ENCODE measurements at places on chromosomes 11 and 22. TPM values are rescaled to one million over a fixed set of nuclear protein-coding genes. Genes with fewer than 3 reads are reported as not detected.
A peak's percentile ranks its signal among the peaks of the same experiment; 100 is the strongest.

ZP1 gene
- polyA plus RNA-seq = 0.67 TPM

KRTAP5-4 gene
- not detected for polyA plus RNA-seq

NUDT8 gene
- 1.3 TPM for polyA plus RNA-seq

GPR83 gene
- polyA plus RNA-seq = 0.04 TPM

BAIAP2L2 gene
- polyA plus RNA-seq = 1.2 TPM

DLG2 gene
- polyA plus RNA-seq = 0.31 TPM

PNPLA5 gene
- polyA plus RNA-seq = not detected

TH gene
- polyA plus RNA-seq = not detected

KLHL35 gene
- 1.7 TPM for polyA plus RNA-seq

TRPM5 gene
- not detected for polyA plus RNA-seq

FAM227A gene
- polyA plus RNA-seq = 1.0 TPM

KRTAP5-7 gene
- not detected for polyA plus RNA-seq

SLC5A1 gene
- not detected for polyA plus RNA-seq

DNA sequence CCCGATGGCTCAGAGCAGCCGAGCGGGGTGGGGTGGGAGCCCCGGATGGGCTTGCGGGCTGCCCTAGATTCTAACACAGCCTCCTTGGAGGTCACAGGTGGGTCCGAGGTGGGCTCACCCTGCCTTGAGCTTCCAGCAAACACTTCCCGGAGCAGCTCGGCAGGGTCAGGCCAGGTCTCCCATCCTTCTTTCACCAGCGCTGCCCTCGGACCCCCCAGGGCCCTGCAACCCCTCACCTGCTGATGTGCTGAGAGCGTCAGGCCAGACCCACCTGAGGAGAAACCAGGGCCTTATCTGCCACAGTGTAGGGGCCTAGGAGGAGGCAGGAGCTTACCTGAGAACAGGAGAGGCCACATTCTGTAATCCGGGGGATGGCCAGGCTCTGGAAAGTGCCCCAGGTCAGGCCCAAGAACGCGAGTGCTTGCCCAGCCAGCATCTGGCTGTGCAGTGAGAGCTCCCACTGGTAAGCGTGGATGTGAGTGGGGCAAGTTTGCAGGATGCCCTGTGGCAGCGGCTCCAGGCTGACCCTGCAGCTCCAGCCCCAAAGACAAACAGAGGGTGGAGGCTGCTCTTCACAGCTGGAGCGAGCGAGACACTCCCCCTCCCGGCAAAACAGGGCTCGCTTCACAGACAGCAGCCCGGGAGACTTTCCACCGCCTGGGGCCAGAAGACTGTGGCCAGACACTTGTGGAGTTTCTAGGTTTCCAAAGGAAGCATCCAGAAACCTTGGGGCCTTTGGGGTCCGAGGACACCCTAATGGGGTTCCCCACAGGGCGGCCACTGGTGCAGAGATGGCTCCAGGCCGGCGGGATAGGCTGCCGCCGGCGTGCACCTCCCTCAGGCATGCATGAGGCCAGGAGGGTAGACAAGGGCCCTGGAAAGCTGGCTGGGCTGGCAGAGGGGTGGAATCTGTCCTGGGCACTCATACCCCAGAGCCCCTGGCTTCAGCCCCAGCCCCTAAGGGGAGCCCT is at the start of gene IL17REL:
Gene IL17REL, minus strand, starts transcription at position 555 of the 971 bp plus-strand sequence. Its CDS starts 119 bp downstream, at position 436.
- DNase-seq = no peak

DNA sequence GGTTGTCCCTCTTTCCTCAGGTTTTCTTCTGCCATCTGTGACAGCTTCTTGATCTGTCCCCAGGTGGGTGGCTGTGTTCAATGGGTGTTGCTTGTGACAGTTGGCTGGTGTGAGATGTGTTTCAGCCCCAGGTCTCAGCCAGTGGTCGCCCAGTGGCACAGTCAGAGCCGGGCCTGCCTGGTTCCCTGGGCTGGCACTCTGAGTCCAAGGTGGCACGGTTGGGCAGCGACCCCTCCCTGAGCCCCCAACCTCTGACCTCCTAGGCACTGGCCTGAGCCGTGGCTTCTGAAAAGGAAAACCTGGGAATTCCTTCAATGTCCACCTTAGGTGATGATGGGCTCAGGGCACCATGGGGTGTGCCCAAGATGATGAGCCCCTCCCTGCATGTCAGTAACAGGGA is 14.0 kb upstream of the PRODH start:
- DNase-seq = no peak

DNA sequence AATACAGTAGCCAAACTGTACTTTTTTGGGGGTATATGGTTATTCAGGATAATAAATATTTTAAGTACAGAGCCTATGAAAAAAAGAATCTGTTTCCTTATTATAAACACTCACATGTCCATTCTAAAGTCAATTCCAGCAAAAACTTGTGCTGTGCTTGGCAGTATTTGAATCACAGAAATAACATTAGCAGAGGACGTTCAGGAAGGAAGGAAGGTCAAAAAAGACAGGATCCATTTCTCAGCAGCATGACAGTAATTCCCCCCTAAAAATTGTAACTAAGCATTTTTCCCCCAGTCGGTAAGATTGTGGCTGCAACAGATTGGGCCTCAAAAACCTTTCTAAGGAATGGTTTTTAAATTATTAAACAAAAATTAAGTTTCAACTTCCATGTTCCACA is 124.8 kb downstream of the ATG16L2 start:
- no peak for DNase-seq

DNA sequence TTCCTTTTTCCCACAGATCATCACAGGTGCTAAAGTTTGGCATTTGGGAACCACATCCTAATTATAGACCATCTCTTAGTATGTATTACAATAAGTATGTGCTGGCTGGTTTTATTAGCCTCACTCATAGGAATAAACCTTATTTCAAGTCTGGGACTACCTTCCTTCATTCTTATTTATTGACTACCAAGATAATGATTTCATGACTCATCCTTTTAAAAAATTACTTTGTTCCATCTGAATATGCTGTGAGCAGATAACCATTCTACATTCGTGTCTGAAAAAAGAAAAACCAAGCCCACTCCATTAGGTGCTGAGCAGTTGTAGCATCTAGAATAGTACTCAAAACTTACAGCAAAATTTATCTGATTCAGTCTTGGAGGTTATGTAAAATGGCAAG is 12.3 kb downstream of the TNRC6B start:
- DNase-seq = no peak

DNA sequence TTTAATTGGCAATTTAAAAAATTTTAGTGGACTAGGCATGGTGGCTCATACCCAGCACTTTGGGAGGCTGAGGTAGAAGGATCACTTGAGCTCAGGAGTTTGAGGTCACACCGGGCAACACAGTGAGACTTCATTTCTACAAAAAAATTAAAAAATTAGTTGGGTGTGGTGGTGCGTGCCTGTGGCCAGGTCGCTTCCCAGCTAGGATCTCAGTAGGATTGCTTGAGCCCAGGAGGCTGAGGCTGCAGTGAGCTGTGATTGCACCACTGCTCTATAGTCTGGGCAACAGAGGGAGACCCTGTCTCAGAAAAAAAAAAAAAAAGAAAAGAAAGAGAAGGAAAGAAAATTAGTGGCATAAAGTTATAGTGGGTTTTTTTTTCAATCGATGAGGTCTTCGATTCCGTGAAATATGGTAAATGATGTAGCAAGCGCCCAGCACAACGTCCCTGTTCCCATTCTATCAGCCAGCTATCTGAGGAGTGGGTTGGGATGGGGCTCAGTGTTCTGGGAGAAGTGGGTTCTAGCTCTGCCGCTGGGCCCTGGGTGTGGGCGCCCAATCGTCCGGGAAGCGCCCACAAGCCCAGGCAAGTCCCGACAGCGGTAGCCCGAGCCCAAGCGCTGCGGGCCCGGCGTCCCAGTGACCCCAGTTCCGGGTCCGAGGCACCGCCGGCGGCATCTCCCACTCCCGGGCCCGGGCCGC is 1.4 kb downstream of the FOSL1 start:
- no peak for DNase-seq

DNA sequence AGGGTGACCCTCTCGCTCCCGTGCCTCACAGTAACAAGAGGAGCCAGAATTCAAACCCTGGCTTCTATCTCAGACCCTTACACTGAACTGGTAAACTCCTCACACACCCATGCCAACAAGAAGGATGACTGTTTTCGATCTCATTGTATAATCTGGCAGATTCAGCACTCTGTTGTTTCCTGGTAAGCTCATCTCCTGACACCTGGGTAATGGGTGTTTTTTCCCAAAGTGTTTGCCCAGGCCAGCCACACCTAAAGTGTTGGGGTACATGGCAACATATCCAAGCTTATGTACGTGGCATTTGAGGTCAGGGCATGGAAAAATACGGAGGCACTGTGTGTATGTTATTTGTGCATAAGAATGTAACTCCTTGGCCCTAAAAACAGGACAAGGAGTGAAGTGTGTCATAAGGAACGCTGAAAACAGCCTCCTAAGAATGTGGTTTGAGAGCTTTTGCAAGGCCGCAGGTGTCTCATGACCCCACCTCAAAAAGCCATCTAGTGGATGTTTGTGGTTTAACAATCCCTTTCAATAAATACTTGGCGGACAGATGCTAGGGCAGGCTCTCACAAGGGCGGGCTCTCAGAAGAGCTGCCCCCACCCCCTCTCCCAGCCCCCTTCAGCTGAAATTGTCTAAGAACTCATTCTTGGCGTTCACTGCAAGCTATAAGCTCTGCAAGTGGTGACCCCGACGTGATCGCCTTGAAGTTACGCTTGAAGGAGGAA is at the start of gene MS4A15:
Gene MS4A15, plus strand, starts transcription at position 561 of the 726 bp plus-strand sequence. CDS start 6,867 bp downstream, outside the sequence.
- no peak for DNase-seq

DNA sequence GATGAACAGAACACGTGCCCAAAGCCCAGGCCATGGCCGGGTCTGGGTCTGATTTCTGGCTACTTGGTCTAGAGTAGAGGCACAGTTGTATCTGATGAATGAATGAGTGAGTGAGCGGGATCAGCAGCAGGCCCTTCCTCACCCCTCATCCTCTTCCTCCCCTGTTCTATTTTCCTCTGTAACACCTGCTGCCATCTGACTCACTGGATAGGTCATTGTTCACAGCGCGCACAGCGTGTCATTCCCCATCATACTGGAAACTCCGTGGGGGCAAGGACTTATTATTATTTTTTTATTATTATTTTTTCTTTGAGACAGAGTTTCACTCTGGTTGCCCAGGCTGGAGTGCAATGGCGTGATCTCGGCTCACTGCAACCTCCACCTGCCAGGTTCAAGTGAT is 13.9 kb downstream of the NCF4 start:
- DNase-seq = no peak

DNA sequence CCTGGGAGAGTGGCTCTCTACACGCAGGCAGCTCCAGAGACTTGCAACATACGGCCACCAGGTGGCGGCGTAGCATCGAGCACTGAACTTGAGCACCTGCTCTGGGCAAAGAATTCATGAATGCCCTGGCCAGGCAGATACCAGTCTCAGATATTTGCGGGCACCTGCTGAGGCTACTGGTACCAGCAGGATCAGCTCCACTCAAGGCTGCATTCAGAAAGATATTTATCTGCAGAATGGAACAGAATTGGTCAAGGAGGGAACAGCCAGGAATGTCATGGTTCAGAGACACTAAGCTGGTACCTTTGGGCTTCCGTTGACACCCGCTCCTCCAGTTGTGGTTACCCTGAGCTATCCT is 10.8 kb upstream of the CCDC86 start:
- DNase-seq = no peak

DNA sequence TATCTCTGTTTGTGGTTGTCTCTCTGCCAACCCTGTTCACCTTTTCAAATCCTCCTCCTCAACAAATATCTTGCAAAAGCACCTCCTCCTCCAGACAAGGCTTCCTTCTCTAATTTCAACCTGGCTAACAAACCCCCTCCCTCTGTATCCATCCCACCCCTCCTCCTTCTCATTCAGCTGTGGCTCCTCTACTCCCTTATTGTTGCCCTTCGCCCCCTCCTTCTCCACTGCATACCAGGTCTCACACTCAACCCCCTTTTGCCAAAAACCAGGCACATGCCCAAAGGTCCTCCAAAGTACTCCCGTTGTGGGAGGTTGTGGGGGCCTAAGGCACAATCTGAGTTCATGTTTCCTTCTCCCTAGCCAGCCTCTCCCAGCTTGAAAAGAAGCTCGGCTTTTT is 110.6 kb downstream of the JRKL start:
- DNase-seq = no peak

- no peak for DNase-seq
Measured at GRCh38 chr11:69938206-69938605, 119.0 kb upstream of the FGF3 start.

- DNase-seq = no peak
Measured at GRCh38 chr22:27100789-27101188, 443.4 kb downstream of the MIAT start.

GRCh38 chr11:123561431-123561800 is 93.0 kb downstream of the SCN3B start:
- DNase-seq = no peak

DNA sequence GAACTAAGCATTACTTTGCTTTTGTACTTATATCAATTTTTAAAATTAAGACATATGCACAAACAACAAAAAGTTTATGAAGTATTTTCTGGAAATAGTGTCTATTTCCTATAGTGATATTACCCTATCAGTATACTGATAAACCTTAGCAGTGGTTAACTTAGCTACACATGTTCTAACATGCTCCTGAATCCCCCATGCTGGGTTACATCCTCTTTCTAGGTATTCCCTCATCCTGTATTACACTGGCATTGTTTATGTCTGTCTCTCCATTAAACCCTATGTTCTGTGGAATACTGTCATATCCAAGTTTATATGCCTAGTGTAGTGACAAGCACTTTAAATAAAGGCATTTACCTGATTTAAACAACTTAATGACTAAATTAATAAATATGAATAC is 1.8 kb upstream of the FAR1 start:
- no peak for DNase-seq

GRCh38 chr11:134509381-134510232 is 97.6 kb upstream of the B3GAT1 start:
- no peak for DNase-seq

DNA sequence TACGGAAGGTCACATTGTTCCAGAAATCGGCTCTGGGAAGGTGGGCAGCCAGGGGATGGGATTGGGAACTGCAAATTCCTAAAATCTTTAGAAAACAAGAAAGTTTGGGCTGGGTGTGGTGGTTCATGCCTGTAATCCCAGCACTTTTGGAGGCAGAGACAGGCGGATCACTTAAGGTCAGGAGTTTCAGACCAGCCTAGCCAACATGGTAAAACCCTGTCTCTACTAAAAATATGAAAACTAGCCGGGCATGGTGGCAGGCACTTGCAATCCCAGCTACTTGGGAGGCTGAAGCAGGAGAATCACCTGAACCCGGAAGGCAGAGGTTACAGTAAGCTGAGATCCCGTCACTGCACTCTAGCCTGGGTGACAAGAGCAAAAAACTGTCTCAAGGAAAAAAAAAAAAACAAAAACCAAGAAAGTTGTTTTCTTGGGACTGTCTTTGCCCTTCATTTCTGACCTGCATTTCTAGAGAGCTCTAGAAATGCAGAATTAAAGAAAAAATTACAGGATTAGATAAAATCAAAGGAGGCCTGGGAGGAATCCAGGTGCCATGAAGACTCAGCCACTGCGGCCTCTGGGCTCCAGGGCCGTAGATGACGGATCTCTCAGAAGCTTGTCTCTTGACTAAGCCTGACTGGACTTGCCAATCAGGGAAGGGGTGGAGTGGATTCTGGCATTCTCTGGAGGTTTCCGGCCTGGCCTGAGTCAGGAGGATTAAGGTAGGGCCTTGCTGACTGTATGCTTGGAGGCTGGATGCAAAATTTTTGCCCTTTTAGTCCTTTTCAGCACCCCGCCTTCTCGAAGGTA is 5.3 kb upstream of the MALAT1 start:
- DNase-seq = peak; percentile 86
